ENCODE measurements at places on chromosomes 7 and 10.
A peak's percentile ranks its signal among the peaks of the same experiment; 100 is the strongest.

- DNase-seq, result no peak
These were observed 208.2 kb downstream of the CDK14 start for GRCh38 chr7:90804370-90804769.

GRCh38 chr7:80681272-80681885 lies 42.9 kb downstream of the CD36 start:
- no peak for DNase-seq

GRCh38 chr10:1514681-1515080 lies 222.6 kb downstream of the ADARB2 start:
- no peak for DNase-seq

DNA sequence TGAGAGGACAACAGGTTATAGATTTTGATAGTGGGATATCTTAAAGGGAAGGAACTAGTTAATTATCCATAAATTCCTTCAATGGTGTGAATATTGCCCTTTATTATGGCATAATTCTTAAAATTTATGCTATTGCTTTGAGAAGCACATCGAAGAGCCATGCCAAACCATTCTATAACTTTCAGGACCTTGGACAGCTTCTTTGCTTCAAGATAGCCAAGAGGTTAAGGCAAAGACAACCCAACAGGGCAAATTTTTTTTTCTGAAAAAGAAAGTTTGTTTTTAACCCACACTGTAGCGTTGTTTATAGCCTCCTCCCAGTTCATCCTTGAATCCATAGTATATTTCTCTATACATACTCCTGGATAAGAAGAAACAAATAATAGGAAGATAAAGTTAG lies 103.2 kb downstream of the NRG3 start:
- no peak for DNase-seq

DNA sequence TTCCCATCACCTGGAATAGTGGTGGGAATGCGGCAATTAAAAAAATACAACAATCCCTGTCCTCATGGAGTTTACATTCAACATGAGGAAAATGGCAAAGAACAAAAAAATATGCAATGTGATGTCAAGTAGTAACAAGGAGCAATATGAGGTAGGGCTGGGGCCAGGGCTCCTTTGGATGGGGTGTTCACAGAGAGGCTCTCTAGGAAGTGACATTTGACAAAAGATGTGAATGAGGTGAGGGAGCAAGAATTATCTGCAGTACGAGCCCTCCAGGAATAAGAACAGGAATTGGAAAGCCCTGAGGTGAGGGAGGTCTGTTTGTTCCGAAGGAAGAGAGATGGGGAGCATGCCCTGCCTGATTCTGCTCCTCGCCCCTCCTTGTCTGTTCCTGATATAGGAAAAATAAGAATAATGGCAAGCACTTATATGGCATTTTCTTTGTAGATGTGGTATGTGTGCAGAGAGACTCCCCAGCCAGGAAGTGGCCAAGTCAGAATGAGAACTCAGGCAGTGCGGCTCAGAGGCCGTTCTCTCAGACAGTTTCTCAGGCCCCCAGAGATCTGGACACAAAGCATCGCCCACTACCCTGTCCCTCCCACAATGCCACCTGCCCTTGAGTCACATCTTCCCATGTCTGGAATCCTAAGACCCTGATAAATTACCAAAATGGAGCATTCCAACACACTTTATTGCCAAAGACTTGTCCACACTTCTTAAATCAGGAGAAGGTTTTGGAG lies 105.6 kb downstream of the APBB1IP start:
- no peak for DNase-seq

DNA sequence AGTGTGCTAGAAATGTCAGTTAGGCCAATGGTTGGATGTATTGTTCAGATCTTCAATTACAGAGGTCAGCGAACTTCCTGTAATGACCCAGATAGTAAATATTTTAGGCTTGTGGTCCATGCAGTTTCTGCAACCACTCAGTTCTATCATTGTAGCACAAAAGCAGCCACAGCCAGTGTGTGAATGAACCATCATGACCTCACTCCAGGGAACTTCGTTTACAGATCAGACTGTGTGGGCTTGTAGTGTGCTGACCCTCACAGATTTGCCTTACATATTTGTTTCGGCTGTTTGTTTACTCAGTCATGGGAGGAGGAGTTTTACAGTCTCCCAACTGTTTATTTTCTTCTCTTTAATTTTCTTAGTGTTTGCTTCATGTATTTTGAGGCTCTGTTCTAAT lies 55.4 kb downstream of the LANCL2 start:
- no peak for DNase-seq

GRCh38 chr7:147498081-147498480 lies 1092.5 kb upstream of the C7orf33 start:
- no peak for DNase-seq

GRCh38 chr7:37977243-37977642 lies 56.8 kb downstream of the EPDR1 start:
- no peak for DNase-seq

DNA sequence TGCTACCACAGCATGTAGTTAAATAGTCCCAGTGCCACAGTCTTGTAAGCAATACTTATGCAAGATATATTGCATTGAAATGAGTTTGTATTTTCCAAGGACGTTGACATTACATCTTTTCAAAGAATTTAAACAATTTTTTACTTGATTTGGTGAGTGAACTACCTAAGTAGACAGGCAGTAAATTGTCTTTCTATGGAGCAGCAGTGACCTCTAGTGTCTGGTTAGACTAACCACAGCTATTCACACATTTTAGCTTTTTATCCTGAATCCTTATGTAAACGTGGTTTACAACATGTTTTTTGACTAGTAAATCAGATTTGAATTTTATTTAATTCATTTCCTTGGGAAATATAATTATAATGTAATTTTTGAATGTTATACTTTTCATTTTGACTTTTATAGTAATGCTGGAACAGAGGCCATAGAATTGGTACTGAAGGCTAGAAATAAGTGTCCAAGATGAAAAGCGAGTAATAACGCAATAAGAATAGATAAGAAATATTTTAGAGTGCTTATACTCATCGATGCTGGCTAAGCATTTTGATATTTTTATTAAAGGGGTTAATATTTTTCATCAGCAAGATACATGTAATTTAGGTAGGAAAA lies 5.6 kb downstream of the LRRTM3 start:
- no peak for DNase-seq

- no peak for DNase-seq
These were observed 13.1 kb upstream of the ASB4 start for GRCh38 chr7:95472581-95473161.

DNA sequence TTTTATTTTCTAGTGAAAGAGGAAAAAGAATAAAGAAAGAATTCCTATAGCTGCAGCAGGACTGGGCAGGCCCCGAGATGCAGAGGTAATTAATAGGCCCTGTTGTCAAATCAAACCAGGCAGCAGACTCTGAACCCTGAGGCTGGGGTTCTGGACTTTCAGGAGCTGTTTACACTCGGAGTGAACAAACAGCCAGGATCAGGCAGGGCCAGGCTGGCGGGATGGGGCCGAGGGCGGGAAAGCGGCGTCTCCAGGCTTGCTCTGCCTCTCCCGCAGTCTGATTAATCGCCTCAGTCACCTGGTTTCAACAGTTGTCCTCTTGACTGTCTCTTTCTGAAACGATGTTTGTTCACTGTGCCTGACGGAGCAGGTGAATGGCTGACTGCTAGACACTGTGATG lies 675.4 kb upstream of the FOXK1 start:
- DNase-seq, result no peak

DNA sequence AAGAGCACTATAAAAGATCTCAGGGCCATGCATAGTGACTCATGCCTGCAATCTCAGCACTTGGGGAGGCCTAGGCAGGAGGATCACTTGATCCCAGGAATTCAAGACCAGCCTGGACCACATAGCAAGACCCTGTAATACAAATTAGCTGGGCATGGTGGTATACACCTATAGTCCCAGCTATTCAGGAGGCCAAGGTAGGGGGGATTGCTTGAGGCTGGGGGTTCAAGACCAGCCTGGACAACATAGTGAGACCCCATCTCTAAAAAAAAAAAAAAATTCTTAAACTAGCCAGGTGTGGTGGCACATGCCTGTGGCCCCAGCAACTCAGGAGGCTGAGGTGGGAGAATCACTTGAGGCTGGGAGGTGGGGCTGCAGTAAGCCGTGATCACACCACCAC lies 15.8 kb downstream of the STYXL1 start:
- no peak for DNase-seq

GRCh38 chr7:98165827-98166667 lies 45.2 kb upstream of the BHLHA15 start:
- no peak for DNase-seq

DNA sequence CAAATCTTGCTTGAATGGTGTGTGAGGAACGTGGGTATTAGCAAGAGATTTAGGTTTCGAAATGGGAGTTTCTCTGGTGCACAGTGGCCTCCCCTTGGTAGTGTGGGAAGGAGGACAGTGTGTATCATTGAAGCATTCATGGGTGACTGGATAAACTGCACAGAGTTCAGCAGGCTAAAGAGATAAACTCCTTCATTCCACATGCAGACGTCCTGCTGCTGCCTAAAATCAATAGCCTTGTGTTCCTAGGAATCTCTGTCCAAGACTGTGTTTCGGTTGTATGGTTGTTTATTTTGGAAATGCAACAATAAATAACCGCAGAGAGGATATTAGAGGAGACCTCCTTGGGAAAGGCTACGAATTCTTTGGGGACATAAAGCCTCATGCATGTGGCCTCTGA lies 100.9 kb upstream of the FAM171A1 start:
- DNase-seq, result no peak

DNA sequence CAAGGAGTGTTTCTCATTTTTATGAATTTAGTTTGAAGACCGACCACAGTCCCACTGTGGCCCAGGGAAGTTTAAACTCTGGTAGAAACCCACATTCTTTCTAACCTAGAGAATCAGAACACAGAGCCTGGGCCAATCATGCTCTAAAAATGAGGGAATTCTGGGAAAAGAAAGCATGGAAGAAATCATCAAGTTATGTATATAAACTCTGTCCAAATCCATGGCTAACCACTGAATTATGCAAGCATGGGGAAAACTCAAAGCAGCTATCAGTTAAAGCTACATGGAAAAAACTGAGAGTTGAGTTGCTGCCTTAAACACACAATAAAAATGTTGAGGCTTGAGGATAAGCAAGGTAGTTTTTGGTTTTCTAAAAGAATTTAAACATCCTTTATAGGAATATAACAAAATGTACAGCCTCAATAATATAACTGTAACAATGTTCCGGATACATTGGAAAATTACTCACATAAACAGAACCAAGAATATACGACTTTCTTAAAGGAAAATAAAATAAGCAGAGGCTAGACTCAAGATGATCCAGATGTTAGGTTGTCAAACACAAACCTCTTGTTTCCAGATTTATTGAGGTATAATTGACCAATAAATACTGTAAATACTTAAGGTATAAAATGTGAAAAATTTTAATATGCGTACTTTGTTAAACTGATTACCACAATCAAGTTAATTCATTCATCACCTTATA lies 311.2 kb upstream of the GNAI1 start:
- DNase-seq, result no peak

GRCh38 chr10:16699435-16700057 lies 117.7 kb downstream of the RSU1 start:
- DNase-seq, result no peak

- DNase-seq, result no peak
These were observed 32.7 kb downstream of the CALML5 start for GRCh38 chr10:5466451-5467206.

- no peak for DNase-seq
These were observed 136.8 kb downstream of the MDFIC start for GRCh38 chr7:115058726-115059125.

- DNase-seq, result no peak
These were observed 177.7 kb downstream of the SLC25A13 start for GRCh38 chr7:96144260-96144526.

GRCh38 chr7:90764848-90765570 lies 168.9 kb downstream of the CDK14 start:
- DNase-seq, result no peak

DNA sequence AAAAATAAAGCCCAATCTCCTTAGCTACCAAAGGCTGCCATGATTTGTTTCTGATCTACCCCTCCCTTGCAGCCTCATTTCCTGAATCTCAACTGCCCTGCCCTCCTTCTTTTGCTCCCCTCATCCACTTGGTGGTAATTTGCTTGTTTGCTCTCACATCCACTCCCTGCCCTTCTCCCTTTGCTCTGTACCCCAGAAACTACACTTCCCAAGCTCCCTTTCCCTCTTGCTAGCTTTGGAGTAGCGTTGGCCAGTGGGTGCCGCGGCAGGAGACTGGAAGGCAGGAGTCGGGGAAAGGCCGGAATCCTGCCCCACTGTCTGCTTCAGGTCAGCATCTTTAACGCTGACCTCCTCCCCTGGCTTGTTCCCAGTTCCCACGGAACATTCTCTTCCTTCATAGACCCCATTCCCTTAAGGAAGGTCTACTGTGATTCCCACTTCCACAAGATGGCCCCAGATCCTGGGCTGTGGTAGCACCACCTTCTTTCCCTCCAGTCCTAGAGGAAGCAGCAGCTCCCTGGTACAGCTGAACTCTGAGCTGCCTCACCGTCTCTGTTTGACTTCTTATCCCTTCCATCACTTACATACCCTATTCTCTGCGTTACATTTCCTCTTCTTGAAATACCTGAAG lies 79.1 kb downstream of the PIK3CG start:
- DNase-seq, result no peak

- no peak for DNase-seq
These were observed 56.3 kb upstream of the MDFIC start for GRCh38 chr7:114865564-114865963.

DNA sequence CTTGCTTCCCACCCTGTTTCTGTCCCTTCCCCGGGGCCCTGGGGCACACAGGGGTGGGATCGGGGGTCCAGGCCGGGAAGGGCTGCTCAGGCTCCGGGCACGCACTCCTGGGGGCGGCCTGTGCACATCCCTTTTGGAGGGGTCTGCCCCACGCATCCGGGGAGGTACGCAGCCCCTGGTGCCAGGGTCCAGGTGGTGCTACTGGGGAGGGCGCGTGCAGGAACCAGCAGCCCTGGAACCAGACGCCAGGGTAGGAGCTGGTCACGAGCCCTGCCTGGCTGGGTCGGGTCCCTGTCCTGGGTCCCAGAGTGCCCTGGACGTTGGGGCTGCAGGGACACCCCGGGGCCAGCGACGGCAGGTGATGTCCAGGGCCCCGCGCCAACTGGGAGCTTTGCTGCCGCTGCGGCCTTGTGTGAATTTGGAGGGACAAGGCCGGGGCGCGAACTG lies 53.4 kb downstream of the GLRX3 start:
- DNase-seq, result peak; percentile 76

GRCh38 chr7:139068544-139069399 lies 32.9 kb upstream of the ZC3HAV1L start:
- DNase-seq, result no peak

DNA sequence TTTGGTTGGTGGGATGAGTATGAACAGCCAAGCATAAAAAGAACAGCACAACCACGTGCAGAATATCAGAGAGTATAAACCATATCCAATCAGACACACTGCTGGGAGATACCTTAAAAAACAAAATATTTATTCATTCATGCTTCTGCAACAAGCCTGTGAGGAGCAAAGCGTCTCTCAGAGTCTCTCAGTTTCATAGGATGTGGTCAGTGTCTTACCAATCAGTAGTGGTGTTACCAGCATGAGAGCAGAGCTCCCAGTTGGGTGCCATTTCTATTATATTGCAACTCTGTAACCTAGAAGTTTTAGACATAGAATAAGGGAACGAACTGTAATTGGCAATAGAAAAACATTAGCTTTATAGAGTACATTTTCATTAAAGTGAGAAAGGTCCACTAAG lies 445.9 kb upstream of the LRRN3 start:
- no peak for DNase-seq

- DNase-seq, result no peak
These were observed 48.3 kb downstream of the ANKIB1 start for GRCh38 chr7:92293896-92294590.
